ENCODE measurements at places on chromosomes 3 and 15.

- DNase-seq = no peak
These were observed 165.7 kb upstream of the ADAMTS9 start for GRCh38 chr3:64853456-64853855.

- DNase-seq = peak; percentile 100
These were observed 18.1 kb downstream of the CSPG4 start for GRCh38 chr15:75694241-75695182.

DNA sequence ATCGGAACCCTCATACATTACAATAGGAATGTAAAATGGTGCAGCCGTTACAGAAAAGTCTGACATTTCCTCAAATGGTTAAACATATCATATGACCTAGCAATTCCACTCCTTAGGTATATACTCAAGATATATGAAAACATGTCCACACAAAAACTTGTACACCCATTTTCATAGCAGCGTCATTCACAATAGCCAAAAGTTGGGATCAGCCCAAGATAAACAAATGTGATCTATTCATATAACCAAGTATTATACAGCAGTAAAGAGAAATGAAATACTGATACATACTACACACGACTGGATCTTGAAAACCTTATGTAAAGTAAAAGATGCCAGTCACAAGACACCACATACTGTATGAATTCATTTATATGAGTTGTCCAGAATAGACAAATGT lies 102.4 kb downstream of the MSL2 start:
- DNase-seq = no peak

GRCh38 chr15:40081691-40082194 lies 26.9 kb downstream of the BMF start:
- DNase-seq = peak; percentile 55

DNA sequence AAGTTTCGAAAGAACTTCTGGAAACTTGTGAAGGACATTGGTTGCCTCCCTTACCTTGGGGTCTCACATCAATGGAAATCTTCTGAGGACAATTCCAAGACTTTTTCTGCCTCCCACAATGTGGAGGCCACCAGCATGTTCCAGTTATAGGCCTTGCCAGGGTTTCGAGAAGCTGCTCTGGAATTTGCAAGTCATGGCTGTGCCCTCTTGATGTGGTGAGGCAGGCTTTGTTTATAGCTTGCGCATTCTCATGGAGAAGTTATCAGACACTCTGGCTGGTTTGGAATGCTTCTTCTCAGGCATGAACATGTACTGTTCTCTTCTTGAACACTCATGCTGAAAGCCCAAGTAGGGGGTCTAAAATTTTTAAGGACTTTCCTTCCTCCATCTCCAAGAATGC lies 4.1 kb downstream of the CXCR6 start:
- DNase-seq = peak; percentile 21

- no peak for DNase-seq
These were observed 91.7 kb upstream of the GOLGA6L4 start for GRCh38 chr15:84143753-84144314.

- peak; percentile 21 for DNase-seq
These were observed 76.4 kb downstream of the BBX start for GRCh38 chr3:107598926-107599771.

GRCh38 chr3:143604402-143605185 lies 243.7 kb downstream of the SLC9A9 start:
- no peak for DNase-seq

- no peak for DNase-seq
These were observed 33.5 kb downstream of the TUSC7 start for GRCh38 chr3:116743062-116743461.

DNA sequence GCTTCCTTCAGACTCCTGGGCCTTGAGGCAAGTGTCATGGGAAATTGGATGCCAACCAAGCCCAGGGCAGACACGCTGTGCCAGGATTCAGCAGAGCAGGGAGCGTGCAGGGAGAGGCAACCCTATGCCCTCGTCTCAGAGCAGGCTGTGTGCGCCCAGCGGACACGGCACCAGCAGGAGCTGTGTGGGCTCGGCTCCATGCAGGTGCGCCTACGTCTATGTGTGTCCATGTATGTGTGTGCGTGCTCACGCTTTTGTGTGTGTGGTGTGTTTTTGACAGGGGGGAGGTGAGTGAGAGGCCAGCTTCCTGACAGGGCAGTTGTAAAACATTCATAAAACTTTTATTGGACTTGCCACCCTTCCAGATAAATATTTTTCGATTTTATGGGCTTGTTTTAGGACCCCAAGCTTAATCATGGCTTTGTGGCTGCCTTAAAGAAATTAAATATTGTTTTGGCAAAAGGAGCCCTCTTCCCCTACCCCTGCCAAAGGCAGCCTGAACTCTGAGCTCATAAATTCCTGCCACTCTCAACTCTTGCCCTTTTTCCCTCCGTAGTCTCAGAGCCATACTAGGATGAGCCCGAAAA lies 84.4 kb downstream of the DNAJB8 start:
- no peak for DNase-seq

GRCh38 chr15:40743921-40744814 lies 10.9 kb downstream of the RMDN3 start:
- DNase-seq = peak; percentile 84

DNA sequence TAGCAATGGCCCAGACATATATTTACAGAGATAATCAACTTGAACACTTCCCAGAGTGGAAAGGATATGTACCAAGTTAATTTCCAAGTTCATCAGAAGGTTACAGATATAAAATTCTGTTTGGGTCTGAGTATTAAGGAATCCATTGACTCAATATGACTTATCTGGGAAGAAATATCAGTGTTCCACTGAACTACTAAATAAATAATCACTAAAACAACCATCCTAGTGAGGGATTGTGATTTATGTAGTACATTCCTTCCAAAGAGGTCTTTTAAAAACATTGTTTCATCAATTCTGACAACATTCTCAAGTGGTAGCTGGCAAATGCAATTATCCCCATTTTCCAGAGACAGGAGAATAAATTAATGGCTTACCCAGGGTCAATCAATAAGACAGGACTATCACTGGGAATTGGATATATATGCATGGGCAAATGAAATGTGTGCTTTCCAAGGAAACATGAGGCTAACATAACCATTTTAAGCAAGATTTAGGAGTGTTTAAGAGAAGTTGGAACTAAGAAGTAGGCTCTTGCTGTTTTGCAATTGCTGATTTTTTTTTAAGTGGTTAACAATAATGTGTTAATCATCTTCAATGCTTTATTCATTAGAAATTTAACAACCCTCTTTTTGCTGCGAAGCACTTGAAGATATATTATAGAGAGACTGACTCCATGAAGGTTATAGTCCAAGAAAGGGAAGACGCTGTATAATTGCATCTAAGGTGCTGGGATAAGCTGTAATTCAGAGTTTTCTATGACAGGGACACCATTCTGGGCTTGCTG lies 37.9 kb downstream of the SLC9A9 start:
- no peak for DNase-seq

DNA sequence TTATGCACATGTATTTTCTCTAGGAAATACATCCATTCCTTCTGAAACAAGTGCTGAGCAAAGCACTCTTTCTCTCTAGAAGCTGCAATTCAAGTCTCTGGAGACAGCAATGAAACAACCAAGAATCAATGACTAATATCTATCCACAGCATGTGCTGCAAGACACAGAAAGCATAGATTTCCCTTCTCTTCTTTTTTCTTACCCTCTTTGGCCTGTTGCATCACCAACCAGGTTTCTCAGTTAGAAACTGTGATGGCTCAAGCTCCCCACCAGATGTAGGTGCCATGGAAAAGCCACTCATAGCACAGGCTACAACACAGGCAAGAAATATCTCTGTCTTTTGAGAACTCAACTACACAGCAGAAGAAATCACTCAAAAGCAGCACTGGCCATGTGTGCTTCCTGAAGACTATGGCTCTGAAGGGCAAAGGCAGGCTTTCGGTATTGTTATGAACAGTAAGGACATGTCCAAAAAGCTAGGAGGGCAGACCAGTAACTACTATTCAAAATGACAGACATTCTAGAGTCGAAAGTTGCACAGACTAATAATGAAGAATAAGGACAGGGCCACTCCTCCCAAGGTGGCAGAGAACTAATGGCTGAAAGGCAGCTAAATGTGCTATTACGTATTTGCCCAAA lies 15.5 kb downstream of the ZDHHC3 start:
- DNase-seq = no peak

DNA sequence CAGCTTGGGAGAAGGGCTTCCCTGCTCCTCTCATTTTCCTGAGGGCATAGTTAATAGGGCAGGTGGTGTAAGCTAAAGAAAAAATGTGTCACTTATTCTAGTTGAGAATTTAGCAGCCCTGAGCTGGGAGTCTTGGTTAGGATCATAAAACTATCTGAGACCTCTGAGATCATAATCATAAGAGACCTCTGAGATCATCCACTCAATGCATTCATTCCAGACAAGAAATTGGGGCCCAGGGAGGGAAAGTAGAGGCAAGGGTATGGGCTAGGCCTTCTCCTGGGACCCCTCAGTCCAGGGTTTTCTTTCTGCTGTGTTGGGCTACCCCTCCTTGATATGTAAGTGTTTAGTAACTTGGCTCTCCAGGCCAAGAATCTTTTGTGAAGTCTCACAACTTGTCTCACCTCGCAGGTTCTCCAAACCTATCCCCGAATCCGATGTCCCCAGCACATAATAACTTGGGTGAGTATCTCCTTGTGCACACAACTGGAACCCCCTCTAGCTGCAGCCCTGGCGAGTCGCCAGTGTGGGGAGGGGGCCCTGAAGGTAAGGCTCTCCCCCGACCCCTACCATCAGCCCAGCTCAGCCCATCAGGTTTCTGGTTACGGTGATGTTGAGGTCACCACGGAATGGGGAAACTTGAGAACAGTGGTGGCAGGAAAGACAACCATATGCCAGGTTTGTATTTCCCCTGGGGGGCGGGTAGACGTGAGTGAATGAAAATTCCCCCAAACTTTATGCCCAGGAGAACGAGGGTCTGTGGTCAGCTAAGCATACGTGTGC lies 84.1 kb downstream of the AAGAB start:
- DNase-seq = no peak

- no peak for DNase-seq
These were observed 648 bp downstream of the CYB561D2 start for GRCh38 chr3:50351323-50351697.

DNA sequence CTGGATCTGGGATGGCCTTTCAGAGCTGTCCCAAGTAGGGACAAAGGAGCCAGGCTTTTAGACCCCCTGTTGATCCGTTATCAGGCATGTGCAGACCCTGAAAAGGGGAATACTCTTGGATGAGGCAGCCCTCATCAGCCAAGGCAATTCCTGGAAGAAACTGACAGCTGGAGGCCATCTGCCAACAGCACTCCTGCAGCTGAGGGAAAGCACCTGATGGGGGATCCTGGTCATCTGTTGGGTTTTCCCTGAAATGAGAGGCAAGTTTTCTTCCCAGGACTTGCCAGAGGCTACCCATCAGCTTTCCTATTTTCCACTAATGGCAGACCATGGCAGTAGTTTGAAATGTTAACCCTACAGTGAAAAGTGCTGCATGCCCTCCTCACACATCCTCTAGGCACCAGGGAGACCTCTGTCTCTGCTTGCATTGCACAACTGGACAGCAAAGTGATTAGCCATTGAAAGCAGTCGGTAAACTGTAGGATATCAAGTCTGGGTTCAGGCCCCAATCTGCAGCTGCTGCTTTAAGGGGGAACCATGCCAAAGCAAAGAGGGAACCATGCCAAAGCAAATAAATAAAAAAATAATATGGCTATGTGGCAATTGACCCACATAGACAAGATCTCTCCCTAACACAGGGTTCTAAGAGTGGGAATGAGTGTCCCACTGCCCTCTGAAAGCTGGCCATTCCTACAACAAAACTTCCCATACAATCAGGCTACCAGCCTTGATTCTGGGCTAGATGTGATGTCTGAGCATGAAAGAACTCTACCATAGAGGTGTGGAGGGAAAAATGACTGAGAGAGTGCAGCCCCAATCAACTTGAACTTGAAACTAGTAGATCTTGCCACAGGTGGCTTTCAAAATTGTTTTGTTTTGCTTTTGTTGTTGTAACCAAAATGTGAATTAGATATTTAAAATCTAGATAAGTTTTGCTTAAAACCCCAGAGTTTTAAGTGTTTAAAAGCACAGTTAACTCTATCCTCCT lies 232.0 kb upstream of the STT3B start:
- no peak for DNase-seq

DNA sequence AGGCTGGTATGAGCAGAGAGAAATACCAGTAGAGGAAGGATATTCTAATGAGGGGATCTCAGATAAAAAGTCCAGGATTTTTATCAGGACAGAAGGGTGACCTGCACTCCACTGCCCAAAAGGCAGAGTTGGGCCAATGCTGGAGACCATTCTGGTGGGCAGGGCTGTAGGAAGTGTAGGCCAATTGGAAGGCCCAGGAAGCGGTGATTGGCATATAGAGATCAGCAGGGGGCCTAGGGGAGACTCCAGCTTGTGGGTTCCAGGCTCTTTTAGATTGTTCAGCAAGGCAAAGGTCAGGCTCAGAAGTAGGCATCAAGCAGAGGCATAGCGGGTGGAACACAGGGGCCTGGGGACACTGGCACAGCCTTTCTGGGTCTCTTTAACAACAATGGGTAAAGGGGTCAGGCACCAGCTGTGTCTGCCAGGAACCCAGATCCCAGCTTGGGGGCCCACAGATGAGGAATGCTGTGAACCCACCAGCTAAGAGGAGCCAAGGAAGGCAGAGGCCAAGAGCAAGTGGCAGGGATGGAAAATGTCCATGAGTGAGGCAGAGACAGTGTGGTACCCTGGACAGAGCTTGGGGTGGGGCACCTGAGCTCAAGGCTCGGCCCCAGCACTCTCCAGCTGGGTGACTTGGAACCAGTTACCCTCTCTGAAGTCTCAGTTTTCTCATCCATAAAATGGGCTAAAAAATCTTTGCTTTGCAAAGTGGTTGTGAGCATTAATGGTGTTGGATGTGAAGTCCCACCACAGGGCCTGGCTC lies 27.0 kb upstream of the RASGRF1 start:
- DNase-seq = no peak

GRCh38 chr3:186971578-186971977 lies 41.3 kb downstream of the ST6GAL1 start:
- DNase-seq = no peak

DNA sequence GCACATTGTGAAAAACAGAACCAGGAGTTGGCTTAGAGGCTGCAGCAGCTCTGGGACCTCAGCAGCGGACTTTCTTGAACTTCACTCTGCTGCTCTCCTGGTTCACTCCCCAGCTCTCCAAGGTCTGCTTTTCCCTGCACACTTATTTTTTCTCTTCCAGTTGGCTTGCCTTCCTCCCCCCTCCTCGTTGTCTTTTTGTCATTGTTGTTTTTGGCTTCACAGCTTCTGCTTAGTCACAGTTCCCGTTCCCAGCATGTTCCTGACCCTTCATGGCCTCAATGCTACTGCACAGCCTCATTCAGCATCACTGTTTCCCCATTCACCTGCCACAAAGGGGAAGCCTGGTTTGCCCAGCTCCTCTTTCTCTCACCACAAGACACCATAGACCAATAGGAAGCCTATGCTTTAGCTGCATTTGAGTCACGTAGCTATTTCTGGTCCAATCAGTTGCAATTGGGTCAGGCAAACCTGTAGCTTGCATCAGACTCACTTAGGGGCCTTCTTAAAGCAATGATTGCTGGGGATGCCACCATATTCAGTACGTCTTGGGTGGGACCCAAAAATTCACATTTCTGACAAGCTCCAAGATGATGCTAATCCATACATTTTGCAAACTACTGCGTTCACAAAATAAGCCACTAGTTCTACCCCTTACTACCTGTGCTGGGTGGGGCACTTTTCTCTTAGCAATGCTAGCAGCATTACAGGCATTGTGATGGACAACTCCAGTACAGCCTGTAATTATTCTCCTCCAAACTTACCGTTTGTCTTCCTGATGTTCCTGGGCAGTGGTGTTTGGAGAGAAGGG lies 7.8 kb upstream of the SUMF1 start:
- DNase-seq = peak; percentile 39
